ENCODE measurements at places on chromosomes 11 and 22. TPM values are rescaled to one million over a fixed set of nuclear protein-coding genes. Genes with fewer than 3 reads are reported as not detected.

DNA sequence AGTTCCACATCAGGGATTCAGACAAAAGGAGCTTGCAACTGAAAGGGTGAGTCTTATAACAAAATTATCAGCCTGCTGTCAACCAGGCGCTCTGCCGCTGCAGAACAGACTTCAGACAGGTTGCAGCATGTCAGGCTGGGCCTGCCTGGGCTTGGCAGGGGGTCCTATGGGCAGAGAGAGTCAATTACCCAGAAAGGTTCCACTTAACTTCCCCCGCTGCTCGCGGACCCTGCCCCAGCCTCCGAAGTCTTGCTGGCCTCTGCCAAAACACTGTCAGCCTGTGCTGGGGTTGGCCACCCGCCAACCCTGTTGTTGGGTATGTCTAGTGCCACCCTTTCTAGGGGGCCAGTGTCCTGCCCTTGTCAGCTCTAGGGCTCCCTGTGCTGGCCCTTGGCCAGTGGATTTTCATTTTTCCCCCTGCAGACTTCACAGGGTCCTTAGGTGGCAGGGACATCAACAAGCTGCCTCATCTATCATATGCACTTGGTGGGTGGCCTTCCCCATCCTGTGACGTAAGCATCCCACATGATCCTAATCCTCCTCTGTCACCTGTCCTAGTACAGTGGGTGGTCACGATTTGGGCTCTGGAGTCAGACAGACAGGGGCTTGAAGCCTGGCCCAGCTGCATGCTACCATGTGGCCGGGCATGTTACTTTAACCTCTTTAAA lies 166.5 kb upstream of the CADM1 start:
- H3K27me3 ChIP-seq = no peaks in the 10 kb centered on the region
- no peak for DNase-seq

LRRC10B gene
- total RNA-seq = 6.4 TPM

GRCh38 chr11:108496643-108497256 lies 1.4 kb downstream of the POGLUT3 start:
- peaks cover 5% of the 10 kb centered on the region for H3K4me1 ChIP-seq
- H3K36me3 ChIP-seq = no peaks in the 10 kb centered on the region
- H3K27ac ChIP-seq = peak overlapping the region; percentile 94
- H3K27me3 ChIP-seq = no peaks in the 10 kb centered on the region

MYEOV gene
- 1.2 TPM for total RNA-seq

DNA sequence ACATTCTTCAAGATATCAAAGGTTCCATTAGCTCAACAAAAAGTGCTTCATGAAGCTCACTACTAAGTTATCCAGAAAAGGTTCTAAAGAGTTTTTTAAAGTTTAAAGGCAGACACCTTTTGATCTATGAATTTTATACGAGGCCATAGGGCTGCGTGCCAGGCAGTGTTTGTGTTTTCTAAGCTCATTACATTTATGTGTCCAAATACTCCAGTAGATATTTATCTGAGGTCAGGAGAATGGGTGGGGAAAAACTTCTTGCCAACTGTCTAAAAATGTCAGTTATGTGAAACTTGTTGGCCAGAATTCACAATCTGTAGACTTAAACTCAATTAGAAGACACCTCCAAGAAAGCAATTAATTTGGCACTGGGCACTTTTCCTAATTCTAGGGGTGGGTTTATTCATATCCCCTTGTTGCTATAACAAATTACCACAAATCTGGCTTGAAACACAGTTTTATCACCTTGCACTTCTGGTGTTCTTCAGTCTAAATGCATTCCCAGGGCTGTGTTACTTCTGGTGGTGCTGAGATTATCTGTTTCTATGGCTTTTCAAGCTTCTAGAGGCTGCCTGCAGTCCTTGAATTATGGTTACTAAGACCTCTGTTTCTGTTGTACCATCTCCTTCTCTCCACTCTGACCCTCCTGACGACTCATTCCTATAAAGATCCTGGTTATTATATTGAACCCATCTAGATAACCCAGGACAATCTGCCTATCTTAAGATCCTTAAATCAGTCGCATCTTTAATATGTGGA lies 1030.4 kb upstream of the CNTN5 start:
- no peaks in the 10 kb centered on the region for H3K36me3 ChIP-seq
- no peaks in the 10 kb centered on the region for H3K4me1 ChIP-seq
- H3K27ac ChIP-seq = no peak overlapping the region
- DNase-seq = no peak
- H3K4me3 ChIP-seq = no peak overlapping the region

DNA sequence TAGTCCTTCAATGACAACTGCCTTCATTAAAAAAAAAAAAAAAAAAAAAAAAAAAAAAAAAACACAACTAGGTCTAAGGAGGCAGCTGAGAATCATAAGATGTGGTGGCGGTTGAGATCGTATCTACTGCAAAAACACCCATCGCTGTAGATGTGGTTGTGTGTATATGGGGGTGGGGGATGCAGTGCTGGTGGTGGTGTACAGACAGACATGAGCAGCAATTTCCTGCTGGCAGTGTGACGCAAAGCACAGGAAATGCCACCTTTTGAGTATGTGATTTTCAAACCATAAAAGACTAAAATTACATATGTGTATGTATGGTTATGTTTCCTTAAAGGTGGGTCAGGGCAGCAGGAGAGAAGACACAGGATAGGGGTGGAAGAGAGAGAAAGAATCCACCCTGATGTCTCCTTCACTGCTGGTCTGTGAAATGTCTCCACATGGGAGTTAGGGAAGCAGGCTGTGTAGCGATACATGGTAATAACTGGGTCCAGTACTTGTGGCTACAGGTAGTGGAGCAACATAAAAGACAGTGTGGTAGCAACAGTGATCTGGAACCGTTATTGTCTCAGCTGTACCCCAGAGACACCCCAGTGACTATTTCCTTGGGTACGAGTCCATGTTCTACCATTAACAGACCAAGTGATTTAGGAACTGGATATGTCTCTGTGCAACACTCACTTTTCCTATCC lies 57.9 kb downstream of the SYTL2 start:
- H3K27me3 ChIP-seq = no peaks in the 10 kb centered on the region
- DNase-seq = no peak
- H3K4me3 ChIP-seq = no peak overlapping the region

- H3K4me3 ChIP-seq = no peak overlapping the region
- no peak overlapping the region for H3K27ac ChIP-seq
- H3K4me1 ChIP-seq = peaks cover 23% of the 10 kb centered on the region
- peaks cover 6% of the 10 kb centered on the region for H3K36me3 ChIP-seq
- no peaks in the 10 kb centered on the region for H3K27me3 ChIP-seq
Measured at GRCh38 chr11:3058753-3059664, 1.8 kb upstream of the CARS1 start.

GRCh38 chr22:40487663-40488249 lies 117.4 kb downstream of the SGSM3 start:
- no peak overlapping the region for H3K27ac ChIP-seq
- DNase-seq = no peak
- H3K36me3 ChIP-seq = no peaks in the 10 kb centered on the region
- H3K27me3 ChIP-seq = no peaks in the 10 kb centered on the region
- no peak overlapping the region for H3K4me3 ChIP-seq

DNA sequence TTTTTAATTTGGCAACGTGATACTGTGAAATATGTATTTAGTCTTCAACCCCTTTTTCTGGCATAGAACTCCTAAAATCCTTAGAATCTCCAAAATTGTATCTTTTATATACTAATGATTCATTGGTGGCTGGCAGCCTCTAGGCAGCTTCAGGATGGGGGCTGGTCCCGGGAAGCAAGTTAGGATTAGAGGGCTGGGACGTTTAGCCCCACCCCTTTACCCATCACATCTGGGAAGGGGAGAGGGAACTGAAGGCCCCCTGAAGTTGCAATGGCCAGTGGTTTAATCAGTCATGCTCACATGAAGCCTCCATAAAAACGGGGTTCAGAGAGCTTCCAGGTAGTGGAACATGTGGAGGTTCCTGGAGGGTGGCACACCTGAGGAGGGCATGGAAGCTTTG lies 7.1 kb downstream of the IL17RA start:
- H3K27ac ChIP-seq = no peak overlapping the region
- no peak for DNase-seq
- no peak overlapping the region for H3K4me3 ChIP-seq
- H3K36me3 ChIP-seq = peaks cover 8% of the 10 kb centered on the region
- H3K4me1 ChIP-seq = peaks cover 20% of the 10 kb centered on the region

KCNJ5 gene
- 12.9 TPM for total RNA-seq

GRCh38 chr11:27622541-27623300 lies 77.5 kb downstream of the BDNF start:
- H3K4me1 ChIP-seq = no peaks in the 10 kb centered on the region
- H3K27me3 ChIP-seq = no peaks in the 10 kb centered on the region
- H3K27ac ChIP-seq = no peak overlapping the region
- DNase-seq = no peak

GRCh38 chr22:36493690-36494110 lies 12.3 kb upstream of the TXN2 start:
- no peaks in the 10 kb centered on the region for H3K27me3 ChIP-seq
- H3K4me1 ChIP-seq = peaks cover 6% of the 10 kb centered on the region
- no peak overlapping the region for H3K27ac ChIP-seq
- no peak overlapping the region for H3K4me3 ChIP-seq
- H3K36me3 ChIP-seq = peaks cover 27% of the 10 kb centered on the region
